ENCODE measurements at places on chromosomes 2 and 18. TPM values are rescaled to one million over a fixed set of nuclear protein-coding genes. Genes with fewer than 3 reads are reported as not detected.

The TCF7L1 gene
- total RNA-seq, result 8.5 TPM

DNA sequence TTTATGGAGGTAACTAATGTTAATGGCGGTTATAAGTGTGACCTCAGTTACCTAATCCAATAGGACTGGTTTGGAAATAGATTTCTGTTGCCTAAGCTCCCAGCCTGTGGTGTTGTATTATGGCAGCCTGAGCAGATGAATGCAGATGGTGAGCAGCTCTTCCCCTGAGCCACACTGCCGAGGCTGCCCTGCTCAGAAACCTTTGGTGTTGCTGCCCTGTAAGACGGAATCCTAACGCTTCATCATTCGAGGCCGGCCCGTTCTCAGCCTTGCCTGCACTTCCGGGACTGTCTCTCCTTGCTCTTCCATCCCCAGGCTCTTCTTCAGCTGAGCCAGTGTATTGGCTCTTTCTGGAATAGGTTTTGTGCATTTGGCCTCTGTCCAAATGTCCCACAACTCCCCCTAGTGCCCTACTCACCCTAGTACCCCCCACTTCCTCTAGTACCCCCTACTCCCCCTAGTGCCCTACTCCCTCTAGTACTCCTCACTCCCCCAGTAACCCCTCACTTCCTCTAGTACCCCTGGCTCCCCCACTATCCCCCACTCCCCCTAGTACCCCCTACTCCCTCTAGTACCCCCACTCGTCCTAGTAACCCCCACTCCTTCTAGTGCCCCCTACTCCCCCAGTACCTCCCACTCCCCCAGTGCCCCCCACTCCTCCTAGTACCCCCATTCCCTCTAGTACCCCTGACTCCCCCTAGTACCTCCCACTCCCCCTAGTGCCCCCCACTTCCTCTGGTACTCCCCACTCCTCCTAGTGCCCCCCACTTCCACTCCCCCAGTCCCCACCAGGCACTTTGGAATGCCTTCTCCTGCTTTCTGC, 106.0 kb upstream of the TAF1B start:
- DNase-seq, result peak; percentile 82

The FSIP2 gene
- total RNA-seq, result 3.3 TPM

The SNORC gene
- total RNA-seq, result 4.2 TPM

DNA sequence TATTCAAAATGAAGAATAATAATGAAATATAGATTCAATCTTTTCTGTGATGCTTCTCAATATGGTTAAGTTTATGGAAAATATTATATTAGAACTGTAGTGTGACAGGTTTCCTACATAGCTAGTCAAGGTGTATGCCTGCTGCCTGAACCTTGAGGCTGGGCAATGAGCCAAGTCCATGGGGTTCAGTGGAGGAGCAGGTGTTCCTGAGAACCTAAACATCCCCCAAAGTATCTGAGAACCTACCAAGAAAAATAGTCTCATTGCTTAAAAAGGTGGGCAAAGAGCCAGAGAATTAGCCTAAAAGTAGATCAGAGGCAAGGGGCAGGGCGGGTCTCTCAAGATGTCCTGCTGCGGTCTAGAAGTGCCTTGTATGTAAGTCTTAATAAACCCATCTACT, 185.9 kb upstream of the SPHKAP start:
- peak; percentile 47 for DNase-seq

DNA sequence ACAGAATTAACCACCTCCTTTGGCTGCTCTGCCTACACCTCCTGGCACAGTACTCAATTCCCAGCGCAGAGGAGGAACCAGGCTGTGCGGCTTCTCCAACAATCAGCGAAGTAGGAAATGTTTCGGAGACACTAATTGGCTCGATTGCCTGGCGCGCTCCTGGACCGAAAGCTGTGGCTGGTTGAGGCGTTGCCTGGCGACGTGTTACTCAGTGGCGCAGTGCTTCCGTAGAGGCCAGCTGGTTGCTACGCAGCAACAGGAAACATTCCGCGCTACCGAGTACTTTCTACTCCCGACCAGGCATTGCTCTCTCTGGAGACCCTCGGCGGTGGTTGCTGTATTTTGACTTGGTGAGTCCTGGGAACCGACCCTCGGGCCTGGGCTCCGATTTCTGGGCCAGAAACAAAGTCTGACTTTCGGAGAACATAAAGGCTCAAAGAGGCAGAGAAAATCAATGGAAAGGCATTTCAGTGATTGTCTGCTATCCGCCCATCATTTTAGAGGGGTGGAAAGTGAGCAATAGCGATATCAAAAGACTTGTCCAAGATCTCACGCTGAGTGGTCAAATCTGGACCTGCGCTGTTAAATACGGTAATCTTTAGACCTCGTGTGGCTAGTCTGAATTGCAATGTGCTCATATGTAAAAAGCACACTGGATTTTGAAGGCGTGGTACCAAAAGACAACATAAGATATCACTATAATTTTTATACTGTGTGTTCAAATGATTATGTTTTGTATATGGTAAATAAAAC, at the start of gene DNAH6:
DNAH6 (plus strand) TSS at position 265 of the 753 bp plus-strand sequence. CDS start 1,329 bp downstream, outside the sequence.
- peak; percentile 88 for DNase-seq

The SERPINB4 gene
- total RNA-seq, result not detected

The YWHAQ gene
- 467 TPM for total RNA-seq

DNA sequence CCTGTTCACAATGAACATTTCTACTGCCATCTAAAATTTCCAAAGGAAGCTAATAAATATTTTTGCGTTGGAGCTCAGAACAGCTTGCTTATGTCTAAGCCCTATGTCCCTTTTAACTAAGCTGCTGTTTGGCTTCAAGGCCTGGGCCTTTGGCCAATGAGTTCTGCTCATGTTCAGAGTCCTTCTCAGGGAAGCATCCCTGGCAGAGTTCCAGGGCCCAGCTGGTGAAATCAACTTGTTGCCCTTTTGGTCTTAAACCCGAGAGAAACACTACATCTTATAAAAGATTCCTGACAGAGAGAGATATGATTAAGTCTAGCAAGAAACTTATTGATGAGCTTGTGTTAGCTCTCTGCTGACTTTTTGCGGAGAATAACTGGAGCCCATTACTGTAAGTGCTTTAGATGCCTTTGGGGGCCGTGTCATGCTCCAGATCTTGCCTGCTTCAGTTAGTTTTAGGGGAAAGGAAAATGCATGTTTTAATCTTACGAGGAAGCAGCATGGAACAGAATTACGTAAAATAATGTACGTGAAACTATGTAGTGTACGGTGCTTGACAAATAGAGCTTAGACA, 102.5 kb upstream of the NOSTRIN start:
- peak; percentile 22 for DNase-seq

Data from cerebellum (tissue), 4 donors.